Stimulated activated CD4-positive, alpha-beta T cell treated with anti-CD3 and anti-CD28 coated beads, Interleukin-1b, Interleukin-23, amount 100 ng/mL, for 48 hours (primary cell): ENCODE measurements at places on chromosomes 5 and 9.

- DNase-seq, result peak; percentile 86
Measured at GRCh38 chr9:136847826-136848392, 1.3 kb upstream of the PHPT1 start.

DNA sequence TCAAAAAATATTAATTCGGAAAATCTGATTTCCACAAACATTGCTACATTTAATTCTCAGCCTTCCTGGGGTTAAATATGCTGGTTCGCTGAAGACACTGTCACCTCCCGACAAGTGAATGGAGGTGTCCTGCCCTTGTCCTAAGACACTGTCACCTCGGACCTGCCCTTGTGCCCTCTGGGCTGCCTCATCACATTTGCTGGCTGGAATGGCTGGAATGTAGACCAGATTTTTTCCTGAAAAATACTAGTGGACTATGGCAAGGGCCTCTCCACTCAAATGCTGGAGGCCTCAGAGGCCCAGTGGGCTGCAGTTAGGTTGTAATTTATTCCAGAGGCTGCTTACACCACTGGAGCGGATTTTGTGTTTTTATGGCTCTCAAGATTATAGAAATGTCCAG is 28.2 kb downstream of the CACNA1B start:
- no peak for DNase-seq

DNA sequence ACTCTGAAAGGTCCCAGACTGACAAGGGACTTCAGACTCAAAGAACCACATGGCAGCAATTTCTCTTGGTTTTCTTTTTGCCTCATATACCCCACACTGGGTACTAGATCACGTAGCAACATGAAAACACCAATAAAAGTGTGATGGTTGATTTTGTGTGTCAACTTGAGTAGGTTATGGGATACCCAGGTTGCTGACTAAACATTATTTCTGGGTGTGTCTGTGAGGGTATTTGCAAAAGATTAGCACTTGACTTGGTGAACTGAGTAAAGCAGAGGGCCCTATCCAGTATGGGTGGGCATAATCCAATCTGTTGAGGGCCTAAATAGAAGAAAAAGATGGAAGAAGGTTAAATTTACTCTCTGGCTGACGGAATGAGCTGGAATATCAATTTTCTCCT is 53.8 kb upstream of the ZNF618 start:
- DNase-seq, result no peak

DNA sequence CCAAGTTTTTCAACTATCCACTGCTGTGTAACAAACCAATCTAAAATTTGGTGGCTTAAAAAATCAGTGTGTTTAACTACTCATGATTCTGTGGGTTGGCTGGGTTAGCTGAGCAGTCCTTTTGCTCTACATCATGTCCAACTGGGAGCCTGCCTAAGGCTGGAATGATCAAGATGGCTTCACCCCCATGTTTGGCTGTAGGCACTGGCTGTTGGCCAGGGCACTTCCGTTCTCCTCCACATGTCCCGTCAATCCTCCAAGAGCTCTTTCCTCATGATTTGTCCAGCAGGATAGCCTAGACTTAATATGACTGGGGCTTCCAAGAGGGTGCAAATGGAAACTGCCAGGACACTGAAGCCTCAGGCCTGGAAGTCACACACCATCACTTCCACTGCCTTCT is 17.0 kb upstream of the TSSK1B start:
- DNase-seq, result no peak

DNA sequence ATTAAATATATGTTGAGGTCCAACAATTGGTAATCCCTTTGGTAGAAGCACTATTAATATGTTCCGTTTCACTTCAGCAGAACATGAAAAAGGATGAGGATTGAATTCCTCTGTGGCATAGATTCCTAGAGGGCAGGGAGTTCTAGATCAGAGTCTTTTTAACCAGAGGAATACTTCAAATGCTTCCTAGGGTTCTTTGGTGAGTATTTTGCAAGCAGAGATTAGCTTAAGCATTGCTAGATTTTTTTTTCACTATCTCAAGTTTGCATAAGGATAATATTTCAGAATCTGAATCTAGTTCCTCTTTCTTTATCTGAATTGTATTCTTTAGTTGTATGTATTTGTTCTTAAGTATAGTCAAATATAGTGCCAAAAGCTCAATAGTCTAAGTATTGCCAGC is 116.6 kb upstream of the ADAMTSL1 start:
- DNase-seq, result no peak
